ENCODE measurements at places on chromosomes 5 and 9. TPM values are rescaled to one million over a fixed set of nuclear protein-coding genes. Genes with fewer than 3 reads are reported as not detected.

DIAPH1 gene
- total RNA-seq: 227 TPM

PSMB7 gene
- total RNA-seq: 156 TPM

OR1J2 gene
- total RNA-seq: not detected

CCDC171 gene
- total RNA-seq: 2.5 TPM

GFRA3 gene
- total RNA-seq: not detected

PLPP7 gene
- total RNA-seq: not detected

DNA sequence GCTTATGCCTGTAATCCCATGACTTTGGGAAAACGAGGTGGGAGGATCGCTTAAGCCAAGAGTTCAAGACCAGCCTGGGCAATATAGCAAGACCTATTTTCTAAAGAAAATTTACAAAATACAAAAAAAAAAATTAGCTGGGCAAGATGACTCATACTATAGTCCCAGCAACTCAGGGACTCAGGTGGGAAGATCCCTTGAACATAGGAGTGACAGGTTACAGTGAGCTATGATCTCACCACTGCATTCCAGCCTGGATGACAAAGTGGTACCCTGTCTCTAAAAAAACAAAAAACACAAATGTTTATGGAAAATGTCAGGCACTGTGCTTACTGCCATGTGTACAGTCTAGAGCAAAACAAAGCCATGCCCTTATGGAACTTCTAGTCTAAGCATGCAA, 823.3 kb upstream of the DMAC1 start:
- no peaks in the 10 kb centered on the region for H3K36me3 ChIP-seq
- H3K27ac ChIP-seq: no peak overlapping the region
- no peak for DNase-seq
- H3K27me3 ChIP-seq: no peaks in the 10 kb centered on the region
- no peaks in the 10 kb centered on the region for H3K4me1 ChIP-seq

GRCh38 chr5:134162592-134162991, 14.2 kb downstream of the SKP1 start:
- no peaks in the 10 kb centered on the region for H3K27me3 ChIP-seq
- H3K4me3 ChIP-seq: no peak overlapping the region
- DNase-seq: no peak
- peaks cover 32% of the 10 kb centered on the region for H3K4me1 ChIP-seq

GRCh38 chr5:135076051-135076491, 42.0 kb upstream of the PITX1 start:
- DNase-seq: no peak
- no peaks in the 10 kb centered on the region for H3K4me1 ChIP-seq
- no peak overlapping the region for H3K27ac ChIP-seq
- H3K36me3 ChIP-seq: no peaks in the 10 kb centered on the region

GRCh38 chr5:149863830-149864229, 80.8 kb downstream of the PDE6A start:
- H3K27ac ChIP-seq: no peak overlapping the region
- H3K27me3 ChIP-seq: no peaks in the 10 kb centered on the region
- peaks cover 9% of the 10 kb centered on the region for H3K4me1 ChIP-seq
- DNase-seq: no peak
- no peak overlapping the region for H3K4me3 ChIP-seq

GRCh38 chr9:85514256-85514655, 227.5 kb downstream of the AGTPBP1 start:
- no peaks in the 10 kb centered on the region for H3K4me1 ChIP-seq
- no peak overlapping the region for H3K27ac ChIP-seq
- no peaks in the 10 kb centered on the region for H3K36me3 ChIP-seq
- no peak overlapping the region for H3K4me3 ChIP-seq
- DNase-seq: no peak

DNA sequence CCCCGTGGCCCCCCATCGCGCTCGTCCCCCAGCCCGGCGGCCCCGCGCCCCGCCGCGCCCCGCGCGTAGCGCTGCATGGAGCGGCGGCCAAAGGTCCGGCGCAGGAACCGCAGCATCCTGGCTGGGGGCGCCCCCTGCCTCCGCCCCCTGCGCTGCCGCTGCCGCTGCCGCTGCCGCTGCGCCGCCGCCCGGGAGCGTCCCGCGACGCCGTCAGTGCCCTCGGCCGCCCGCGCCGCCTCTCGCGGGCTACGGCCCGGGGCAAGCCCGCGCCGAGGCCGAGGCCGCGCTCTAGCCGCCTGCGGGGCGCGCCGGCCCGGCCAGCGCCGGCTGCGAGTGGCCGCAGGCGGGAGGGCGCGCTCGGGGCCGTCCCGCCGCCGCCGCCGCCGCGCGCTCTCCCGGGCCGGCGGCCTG, 523 bp downstream of the EPB41L4B start:
- no peak overlapping the region for H3K4me3 ChIP-seq
- H3K36me3 ChIP-seq: no peaks in the 10 kb centered on the region
- H3K27ac ChIP-seq: no peak overlapping the region

DNA sequence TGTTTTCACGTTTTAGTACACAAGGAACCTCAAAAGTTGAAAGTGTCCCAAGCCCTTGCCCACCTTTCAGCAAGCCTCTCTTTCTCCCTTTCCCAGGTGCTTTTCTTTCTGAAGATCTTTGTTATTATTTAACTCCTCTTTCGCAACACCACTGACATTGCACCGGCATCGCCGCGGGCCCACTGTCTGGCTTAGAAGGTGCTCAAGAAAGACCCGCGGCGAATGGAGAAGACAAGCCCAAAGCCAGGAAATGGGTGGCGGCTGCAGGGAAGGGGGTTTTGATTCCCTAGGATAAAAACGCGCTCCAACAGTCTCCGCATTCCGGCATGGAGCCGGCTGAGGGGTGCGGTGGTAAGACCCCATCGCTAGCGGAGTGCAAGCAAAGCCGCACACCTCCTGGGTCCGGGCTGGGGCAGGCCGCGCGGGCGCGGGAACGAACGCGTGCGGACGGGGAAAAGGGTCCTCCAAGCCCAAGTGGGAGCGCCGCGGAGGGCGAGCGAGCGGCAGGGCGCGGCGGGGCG, 404 bp upstream of the AFAP1L1 start:
- H3K27me3 ChIP-seq: peaks cover 28% of the 10 kb centered on the region
- H3K4me1 ChIP-seq: peaks cover 7% of the 10 kb centered on the region
- H3K27ac ChIP-seq: no peak overlapping the region
- DNase-seq: no peak

- no peaks in the 10 kb centered on the region for H3K4me1 ChIP-seq
- H3K36me3 ChIP-seq: peaks cover 2% of the 10 kb centered on the region
Measured at GRCh38 chr9:127187231-127187956, 65.0 kb upstream of the ANGPTL2 start.

- no peak overlapping the region for H3K27ac ChIP-seq
- H3K4me1 ChIP-seq: peaks cover 45% of the 10 kb centered on the region
- H3K36me3 ChIP-seq: no peaks in the 10 kb centered on the region
- DNase-seq: no peak
- H3K4me3 ChIP-seq: no peak overlapping the region
- no peaks in the 10 kb centered on the region for H3K27me3 ChIP-seq
Measured at GRCh38 chr9:130718562-130718961, 25.0 kb downstream of the EXOSC2 start.

- no peak overlapping the region for H3K27ac ChIP-seq
- H3K27me3 ChIP-seq: no peaks in the 10 kb centered on the region
- H3K4me3 ChIP-seq: no peak overlapping the region
- DNase-seq: no peak
- peaks cover 36% of the 10 kb centered on the region for H3K36me3 ChIP-seq
Measured at GRCh38 chr9:89377411-89377810, 59.1 kb downstream of the SECISBP2 start.

DNA sequence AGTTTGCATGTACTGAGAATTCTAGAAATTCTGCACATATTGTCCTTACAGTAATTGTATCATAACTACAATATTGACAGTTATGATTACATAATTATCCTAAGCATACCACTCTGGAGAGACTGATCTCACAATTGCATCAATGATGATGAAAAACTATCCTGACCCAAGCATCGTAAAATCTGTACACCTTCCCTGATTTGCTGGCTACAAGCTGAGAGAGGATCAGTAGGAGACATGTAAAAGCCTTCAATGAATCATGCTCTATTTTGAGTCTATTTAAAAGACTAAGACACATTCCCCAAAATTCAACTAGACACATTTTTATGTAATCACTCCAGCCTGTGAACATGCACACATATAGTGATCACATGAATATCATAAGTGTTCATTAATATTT, 1833.8 kb downstream of the EFNA5 start:
- DNase-seq: no peak
- no peaks in the 10 kb centered on the region for H3K27me3 ChIP-seq
- no peak overlapping the region for H3K27ac ChIP-seq

DNA sequence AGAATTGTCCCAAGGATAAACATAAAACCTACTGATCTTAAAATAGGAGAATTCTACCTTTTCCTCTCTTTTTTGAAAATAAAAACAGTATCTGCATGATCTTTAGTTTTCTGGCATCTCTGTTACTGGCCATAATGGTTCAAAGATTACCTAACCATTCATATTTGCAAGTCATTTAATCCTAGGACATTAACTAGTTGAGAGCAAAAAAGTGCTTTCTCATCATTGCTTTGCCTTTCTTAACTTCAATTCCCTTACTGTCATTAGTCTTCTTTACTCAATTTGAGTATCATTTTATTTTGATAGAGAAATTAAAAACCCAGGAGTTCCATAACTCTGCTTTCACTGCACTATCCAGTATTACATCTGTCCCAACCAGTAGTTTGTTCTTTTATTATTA, 68.6 kb downstream of the RFX3 start:
- H3K27me3 ChIP-seq: no peaks in the 10 kb centered on the region
- H3K4me3 ChIP-seq: no peak overlapping the region
- no peaks in the 10 kb centered on the region for H3K4me1 ChIP-seq
- no peak for DNase-seq
- H3K27ac ChIP-seq: no peak overlapping the region

All from activated CD4-positive, alpha-beta memory T cell treated with anti-CD3 and anti-CD28 coated beads for 36 hours (primary cell).